ENCODE measurements at places on chromosomes 1 and 21. TPM values are rescaled to one million over a fixed set of nuclear protein-coding genes. Genes with fewer than 3 reads are reported as not detected.

- ATAC-seq, result peak; percentile 63
- H3K4me3 ChIP-seq, result no peak overlapping the region
- H3K27ac ChIP-seq, result no peak overlapping the region
- H3K36me3 ChIP-seq, result peaks cover 95% of the 10 kb centered on the region
Measured at GRCh38 chr1:236868625-236869467, 73.8 kb downstream of the MTR start.

DNA sequence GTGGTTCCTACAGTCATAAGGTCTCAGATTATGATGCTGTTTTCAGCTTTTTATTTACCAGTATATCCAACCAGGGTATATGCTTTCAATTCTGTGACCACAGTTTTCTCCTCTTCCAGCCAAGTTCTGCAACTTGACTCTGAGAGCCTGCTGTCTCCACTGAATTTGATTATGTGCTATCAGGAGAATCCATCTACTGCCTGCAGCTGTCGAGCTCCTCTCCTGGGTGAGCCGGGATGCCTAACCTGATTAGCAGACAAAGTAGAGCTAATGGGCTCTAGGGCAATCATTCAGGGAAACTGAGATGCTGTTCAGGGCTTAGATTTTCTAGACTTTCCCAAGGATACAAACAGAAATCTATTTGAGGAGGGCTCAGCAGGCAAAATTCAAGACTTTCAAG lies 271.5 kb upstream of the BEND5 start:
- H3K4me3 ChIP-seq, result no peak overlapping the region
- ATAC-seq, result no peak
- no peaks in the 10 kb centered on the region for H3K4me1 ChIP-seq
- H3K36me3 ChIP-seq, result no peaks in the 10 kb centered on the region

- peak overlapping the region; percentile 19 for H3K4me3 ChIP-seq
- H3K27ac ChIP-seq, result no peak overlapping the region
- no peak for ATAC-seq
Measured at GRCh38 chr21:45589686-45590245, 47.5 kb upstream of the SLC19A1 start.

DNA sequence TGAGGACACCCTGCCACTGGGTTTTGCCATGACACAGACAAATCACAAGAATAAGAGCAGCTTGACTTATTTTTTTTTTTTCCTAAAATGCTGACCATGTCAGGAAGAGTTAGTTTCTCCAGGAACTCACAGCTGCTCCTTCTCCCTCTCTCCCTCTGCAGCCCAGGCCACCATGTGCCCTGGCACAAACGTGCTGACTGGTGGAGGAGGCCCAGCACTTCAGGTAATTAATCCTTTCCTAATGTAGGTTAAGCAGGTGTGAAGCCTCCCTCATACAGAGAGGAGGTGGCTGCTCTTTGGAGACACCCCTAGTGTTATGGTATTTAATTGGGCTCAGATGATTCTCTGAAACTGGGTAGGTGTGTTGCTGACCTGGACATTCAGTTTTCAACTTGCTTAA lies 129.8 kb upstream of the USH2A start:
- no peak for ATAC-seq
- no peaks in the 10 kb centered on the region for H3K27me3 ChIP-seq
- H3K4me3 ChIP-seq, result no peak overlapping the region
- no peaks in the 10 kb centered on the region for H3K36me3 ChIP-seq
- no peak overlapping the region for H3K27ac ChIP-seq

GRCh38 chr1:245956225-245956624 lies 550.9 kb downstream of the SMYD3 start:
- H3K27me3 ChIP-seq, result no peaks in the 10 kb centered on the region
- H3K36me3 ChIP-seq, result no peaks in the 10 kb centered on the region
- peaks cover 9% of the 10 kb centered on the region for H3K4me1 ChIP-seq

- H3K4me3 ChIP-seq, result no peak overlapping the region
- H3K27ac ChIP-seq, result no peak overlapping the region
- ATAC-seq, result no peak
- no peaks in the 10 kb centered on the region for H3K36me3 ChIP-seq
- no peaks in the 10 kb centered on the region for H3K4me1 ChIP-seq
Measured at GRCh38 chr1:232786845-232787455, 18.3 kb upstream of the MAP10 start.

The ETV3L gene
- not detected for total RNA-seq

GRCh38 chr1:23594927-23595353 lies 35.6 kb upstream of the ID3 start:
- ATAC-seq, result no peak
- peaks cover 44% of the 10 kb centered on the region for H3K4me1 ChIP-seq
- H3K4me3 ChIP-seq, result no peak overlapping the region
- peak overlapping the region; percentile 13 for H3K27ac ChIP-seq

DNA sequence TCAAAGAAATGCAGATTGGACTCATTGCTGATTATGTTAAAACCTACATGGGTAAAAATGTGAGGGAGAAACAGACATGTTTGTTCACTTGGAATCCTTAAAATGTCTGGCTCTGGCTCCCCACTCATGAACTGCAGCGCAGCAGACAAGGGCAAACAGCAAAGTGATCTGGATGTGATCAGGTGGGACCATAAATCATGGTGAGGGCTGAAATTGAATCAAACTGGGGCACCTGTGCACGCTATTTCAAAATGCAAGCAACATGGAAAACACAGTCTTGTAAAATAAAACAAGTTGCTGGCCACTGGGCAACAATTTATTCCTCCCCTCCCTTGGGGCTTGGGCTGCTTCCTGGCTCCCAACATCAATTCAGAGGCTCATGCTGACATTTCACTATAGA lies 373.4 kb downstream of the SEC16B start:
- ATAC-seq, result no peak
- H3K4me1 ChIP-seq, result no peaks in the 10 kb centered on the region
- no peak overlapping the region for H3K27ac ChIP-seq
- H3K36me3 ChIP-seq, result no peaks in the 10 kb centered on the region

The UBL4B gene
- total RNA-seq, result not detected

The GLRX2 gene
- 15.1 TPM for total RNA-seq

- peaks cover 7% of the 10 kb centered on the region for H3K27me3 ChIP-seq
- no peaks in the 10 kb centered on the region for H3K36me3 ChIP-seq
- no peak overlapping the region for H3K4me3 ChIP-seq
- H3K27ac ChIP-seq, result no peak overlapping the region
Measured at GRCh38 chr1:5565281-5566125, 426.7 kb downstream of the NPHP4 start.

- no peaks in the 10 kb centered on the region for H3K36me3 ChIP-seq
- ATAC-seq, result no peak
- H3K27me3 ChIP-seq, result peaks cover 4% of the 10 kb centered on the region
- H3K4me1 ChIP-seq, result peaks cover 5% of the 10 kb centered on the region
Measured at GRCh38 chr1:46537651-46538050, 13.8 kb downstream of the KNCN start.

DNA sequence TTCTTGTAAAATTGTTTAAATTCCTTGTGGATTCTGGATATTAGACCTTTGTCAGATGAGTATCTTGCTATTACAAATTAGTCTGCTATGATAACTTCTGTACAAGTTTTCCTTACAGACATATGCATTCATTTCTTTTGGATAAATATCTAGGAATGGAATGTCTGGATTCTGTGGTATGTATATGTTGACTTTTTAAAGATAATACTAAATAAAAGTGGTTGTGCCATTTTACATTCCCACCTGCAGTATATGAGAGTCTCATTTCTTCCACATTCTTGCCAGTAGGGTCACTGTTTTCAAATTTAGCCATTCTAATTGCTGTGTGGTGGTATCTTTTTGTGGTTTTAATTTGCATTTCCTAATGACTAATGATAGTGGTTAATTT lies 53.9 kb downstream of the SYDE2 start:
- no peaks in the 10 kb centered on the region for H3K27me3 ChIP-seq
- H3K36me3 ChIP-seq, result no peaks in the 10 kb centered on the region
- no peak overlapping the region for H3K27ac ChIP-seq
- no peak overlapping the region for H3K4me3 ChIP-seq
- no peaks in the 10 kb centered on the region for H3K4me1 ChIP-seq
- no peak for ATAC-seq

DNA sequence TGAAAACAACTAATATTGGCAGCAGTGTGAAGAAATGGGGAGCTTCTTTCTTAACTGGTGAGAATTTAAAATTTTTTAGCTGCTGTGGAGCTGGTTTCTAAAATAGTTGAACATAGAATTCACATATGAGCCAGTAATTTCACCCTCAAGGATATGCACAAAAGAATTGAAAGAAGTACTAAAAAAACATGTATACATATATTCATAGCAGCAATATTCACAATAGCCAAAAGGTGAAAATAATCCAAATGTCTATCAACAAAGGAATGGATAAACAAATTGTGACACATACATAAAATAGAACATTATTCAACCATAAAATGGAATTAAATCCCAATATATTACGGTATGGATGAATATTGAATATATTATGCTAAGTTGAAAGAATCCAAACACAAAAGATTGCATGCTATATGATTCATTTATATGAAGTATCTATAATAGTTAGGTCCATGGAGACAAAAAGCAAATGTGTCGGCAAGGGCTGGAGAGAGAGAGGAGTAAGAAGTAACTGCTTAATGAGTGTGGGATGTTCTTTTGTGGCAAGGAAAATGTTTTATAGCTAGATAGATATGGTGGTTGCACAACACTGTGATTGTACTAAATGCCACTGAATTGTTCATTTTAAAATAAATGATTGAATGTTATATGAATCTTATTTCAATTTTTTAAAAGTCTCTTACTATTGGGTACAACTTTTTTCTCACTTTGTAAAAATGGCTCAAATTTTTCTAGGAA lies 14.8 kb upstream of the COL11A1 start:
- H3K27me3 ChIP-seq, result no peaks in the 10 kb centered on the region
- no peaks in the 10 kb centered on the region for H3K4me1 ChIP-seq
- no peak overlapping the region for H3K4me3 ChIP-seq
- no peak overlapping the region for H3K27ac ChIP-seq

DNA sequence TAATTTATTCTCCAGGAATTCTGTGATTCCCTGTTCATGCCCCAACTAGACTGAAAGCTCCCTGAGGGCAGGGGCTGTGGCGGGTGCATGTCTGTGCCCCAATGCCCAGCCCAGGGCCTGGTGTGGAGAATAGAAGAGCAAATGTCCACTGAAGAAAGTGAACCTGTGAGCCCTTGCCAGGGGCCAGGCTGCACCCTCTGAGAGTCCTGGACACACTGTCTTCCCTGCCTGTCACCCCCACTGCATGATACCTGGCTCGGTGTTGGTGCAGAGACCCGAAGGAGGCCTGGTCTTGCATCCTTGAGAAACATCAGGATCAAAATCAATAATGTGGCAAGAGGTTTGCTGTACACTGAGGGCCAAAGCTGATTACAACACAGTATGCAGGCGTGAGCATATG lies 69.8 kb upstream of the RUNX3 start:
- ATAC-seq, result no peak
- H3K27ac ChIP-seq, result peak overlapping the region; percentile 38
- peaks cover 18% of the 10 kb centered on the region for H3K4me1 ChIP-seq
- no peak overlapping the region for H3K4me3 ChIP-seq
- no peaks in the 10 kb centered on the region for H3K27me3 ChIP-seq

All from activated T-helper 17 cell treated with anti-CD3 and anti-CD28 coated beads, Interleukin-2, amount 50 U/mL, for 72 hours (primary cell).